Naive B cell (primary cell): ENCODE measurements at places on chromosomes 1 and 21.

- H3K27me3 ChIP-seq: no peaks in the 10 kb centered on the region
- peak overlapping the region; percentile 55 for H3K27ac ChIP-seq
- H3K4me1 ChIP-seq: peaks cover 28% of the 10 kb centered on the region
- H3K4me3 ChIP-seq: peak overlapping the region; percentile 31
Observed at GRCh38 chr1:173355281-173356031, 121.7 kb upstream of the PRDX6 start.

DNA sequence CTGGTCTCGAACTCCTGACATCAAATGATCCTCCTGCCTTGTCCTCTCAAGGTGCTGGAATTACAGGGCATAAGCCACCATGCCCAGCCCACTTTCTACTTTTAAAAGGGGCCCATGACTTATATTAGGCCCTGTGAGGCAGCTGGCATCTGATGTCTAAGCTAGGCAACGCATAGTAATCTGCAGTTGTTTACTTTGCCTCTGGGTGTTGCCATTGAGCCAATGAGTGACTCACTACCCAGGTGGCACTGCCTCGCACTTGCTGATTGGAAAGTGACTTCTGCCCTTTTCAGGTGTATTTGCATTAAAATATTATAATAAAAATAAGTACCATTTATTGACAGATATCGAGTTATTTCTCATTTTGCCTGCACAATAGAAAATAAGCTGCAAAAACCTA, 84.9 kb downstream of the KIF14 start:
- H3K27me3 ChIP-seq: peaks cover 4% of the 10 kb centered on the region
- H3K36me3 ChIP-seq: no peaks in the 10 kb centered on the region
- no peak for DNase-seq
- no peak overlapping the region for H3K27ac ChIP-seq
- H3K4me1 ChIP-seq: no peaks in the 10 kb centered on the region

GRCh38 chr1:28913786-28914227, 562 bp upstream of the EPB41 start:
- H3K4me3 ChIP-seq: peak overlapping the region; percentile 89
- DNase-seq: no peak
- peaks cover 30% of the 10 kb centered on the region for H3K4me1 ChIP-seq
- no peaks in the 10 kb centered on the region for H3K36me3 ChIP-seq

- no peak for DNase-seq
- no peaks in the 10 kb centered on the region for H3K4me1 ChIP-seq
- no peak overlapping the region for H3K4me3 ChIP-seq
- H3K36me3 ChIP-seq: no peaks in the 10 kb centered on the region
Observed at GRCh38 chr1:216836316-216836715, 113.1 kb upstream of the ESRRG start.

- H3K4me1 ChIP-seq: peaks cover 6% of the 10 kb centered on the region
- no peak overlapping the region for H3K4me3 ChIP-seq
- no peak for DNase-seq
- H3K27me3 ChIP-seq: peaks cover 88% of the 10 kb centered on the region
Observed at GRCh38 chr1:18722270-18722669, 91.6 kb downstream of the PAX7 start.

DNA sequence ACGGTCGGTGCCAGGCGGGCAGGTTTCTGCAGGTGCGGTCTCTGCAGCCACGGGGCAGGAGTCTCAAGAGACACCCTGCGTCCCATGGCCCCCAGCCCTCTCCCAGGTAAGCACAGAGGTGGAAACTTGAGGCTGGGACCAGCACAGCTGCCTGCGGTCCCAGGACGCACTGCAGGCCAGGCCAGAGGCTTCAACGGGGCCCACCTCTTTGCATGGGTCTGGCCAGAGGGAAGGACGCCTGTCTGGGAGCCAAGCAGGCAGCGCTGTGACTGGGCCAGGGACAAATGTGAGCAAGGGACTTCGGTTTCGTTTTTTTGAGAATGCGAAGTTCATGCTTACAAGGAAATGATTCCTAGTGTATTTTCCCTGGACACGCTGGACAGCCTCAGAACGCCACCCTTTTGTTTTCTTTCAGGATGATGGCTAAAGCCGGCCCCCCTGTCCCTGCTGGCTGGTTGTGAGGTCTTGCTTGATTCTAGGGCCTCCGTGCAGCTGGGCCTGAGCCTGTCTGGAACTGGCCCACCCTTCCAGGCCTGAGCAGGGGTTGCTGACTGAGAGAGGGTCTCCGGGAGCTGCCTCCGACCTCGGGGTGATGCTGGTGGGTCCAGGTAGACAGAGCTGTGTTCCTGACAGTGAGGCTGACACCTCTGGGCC, 38.3 kb downstream of the MORN1 start:
- H3K4me1 ChIP-seq: peaks cover 2% of the 10 kb centered on the region
- no peaks in the 10 kb centered on the region for H3K27me3 ChIP-seq
- H3K36me3 ChIP-seq: no peaks in the 10 kb centered on the region
- DNase-seq: no peak
- H3K27ac ChIP-seq: no peak overlapping the region
